Stomach (tissue), 19 donors: ENCODE measurements at places on chromosomes 16 and 17. TPM values are rescaled to one million over a fixed set of nuclear protein-coding genes. Genes with fewer than 3 reads are reported as not detected.

CALB2 gene
- polyA plus RNA-seq = 0.46 TPM

TEX14 gene
- polyA plus RNA-seq = 0.03 TPM

PRSS27 gene
- 74.4 TPM for polyA plus RNA-seq

DNA sequence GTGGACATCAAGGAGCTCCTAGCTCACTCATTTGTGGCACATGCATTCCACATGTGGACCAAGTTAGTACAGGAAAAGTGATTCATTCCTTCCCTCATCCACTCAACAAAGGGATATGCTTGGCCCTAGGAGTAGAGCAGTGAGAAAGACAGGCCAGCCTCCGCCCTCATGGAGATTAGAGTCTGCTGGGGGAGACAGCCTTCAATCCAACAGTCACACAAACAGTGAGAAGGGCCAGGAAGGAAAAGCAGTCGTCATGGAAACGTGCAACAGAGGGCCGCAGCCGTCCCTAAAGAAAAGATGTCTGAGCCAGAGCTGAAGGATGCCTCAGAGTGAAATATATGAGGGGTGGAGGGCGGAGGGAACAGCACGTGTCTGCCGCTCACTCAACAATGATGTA is 109.9 kb downstream of the VPS53 start:
- H3K36me3 ChIP-seq = peaks cover 57% of the 10 kb centered on the region
- no peaks in the 10 kb centered on the region for H3K27me3 ChIP-seq
- peaks cover 29% of the 10 kb centered on the region for H3K4me1 ChIP-seq
- H3K4me3 ChIP-seq = no peak overlapping the region

GRCh38 chr17:16923097-16923903 is 48.6 kb downstream of the TNFRSF13B start:
- no peak overlapping the region for H3K27ac ChIP-seq
- DNase-seq = peak; percentile 25
- no peaks in the 10 kb centered on the region for H3K4me1 ChIP-seq

DNA sequence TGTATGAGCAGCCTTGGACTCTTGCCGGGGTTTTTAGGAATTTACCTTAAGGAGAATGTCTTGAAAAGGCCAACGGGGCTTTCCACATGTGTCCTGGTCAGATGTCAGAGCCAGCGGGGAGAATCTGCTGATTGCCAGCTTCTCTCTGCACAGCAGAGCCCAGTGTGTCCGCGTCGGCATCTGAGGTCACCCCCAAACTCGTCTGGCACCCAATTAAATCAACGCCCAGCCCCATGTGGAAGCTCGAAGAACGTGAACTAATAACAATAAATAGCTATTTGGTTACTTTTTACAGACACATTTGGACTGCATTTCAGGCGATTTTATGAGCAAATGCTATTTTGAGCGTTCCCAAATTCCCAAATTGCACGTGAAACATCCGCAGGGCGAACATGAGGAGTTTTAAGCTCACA is 303.5 kb downstream of the FOXL1 start:
- H3K27me3 ChIP-seq = peaks cover 88% of the 10 kb centered on the region
- DNase-seq = no peak
- no peaks in the 10 kb centered on the region for H3K36me3 ChIP-seq
- H3K4me1 ChIP-seq = no peaks in the 10 kb centered on the region
